ENCODE measurements at places on chromosomes 12 and 14. TPM values are rescaled to one million over a fixed set of nuclear protein-coding genes. Genes with fewer than 3 reads are reported as not detected.

DNA sequence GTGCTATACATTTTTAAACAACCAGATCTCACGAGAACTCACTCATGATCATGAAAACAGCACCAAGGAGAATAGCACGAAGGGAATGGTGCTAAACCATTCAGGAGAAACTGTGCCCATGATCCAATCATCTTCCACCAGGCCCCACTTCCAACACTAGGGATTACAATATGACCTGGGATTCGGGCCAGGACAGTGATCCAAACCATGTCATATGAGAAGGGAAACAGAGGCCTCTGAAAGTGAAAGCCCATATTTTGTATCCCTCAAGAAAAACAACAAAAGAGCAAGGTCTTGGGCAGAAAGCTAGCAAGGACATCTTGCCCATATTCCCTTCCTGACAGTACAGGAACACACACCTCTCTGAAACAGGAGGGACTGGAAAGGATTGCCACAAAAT lies 163.9 kb upstream of the VASH1 start:
- no peak for DNase-seq

The FSCB gene
- polyA plus RNA-seq = not detected

The PRIMA1 gene
- not detected for polyA plus RNA-seq

GRCh38 chr14:51604073-51604472 lies 47.6 kb upstream of the FRMD6 start:
- DNase-seq = no peak

- DNase-seq = no peak
Observed at GRCh38 chr14:98926146-98926545, 345.9 kb downstream of the BCL11B start.

- DNase-seq = no peak
Observed at GRCh38 chr12:65510584-65511050, 232.1 kb downstream of the MSRB3 start.

DNA sequence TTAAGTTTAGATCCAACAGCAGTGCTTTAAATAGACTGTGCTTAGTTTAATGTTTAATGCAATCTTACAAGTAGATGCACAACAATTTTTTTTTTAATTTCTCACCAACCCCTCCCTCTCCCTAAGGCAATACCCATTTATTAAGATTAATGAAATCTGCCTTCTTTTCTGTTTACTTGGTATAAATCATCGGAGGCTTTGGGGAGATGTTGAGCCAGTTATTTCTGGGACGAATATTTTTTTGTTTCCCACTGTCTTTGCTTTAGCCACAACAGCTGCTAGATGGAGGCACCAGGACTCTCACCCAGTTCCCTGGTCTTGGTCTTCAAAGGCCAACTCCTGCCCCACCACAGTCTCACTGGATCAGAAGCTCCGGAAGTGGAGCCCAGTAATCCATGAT lies 113.4 kb downstream of the PLXNC1 start:
- DNase-seq = no peak

- no peak for DNase-seq
Observed at GRCh38 chr12:25719505-25719904, 166.4 kb upstream of the LMNTD1 start.

- no peak for DNase-seq
Observed at GRCh38 chr12:14903386-14904098, 17.9 kb upstream of the MGP start.

The GPD1 gene
- polyA plus RNA-seq = 0.09 TPM

DNA sequence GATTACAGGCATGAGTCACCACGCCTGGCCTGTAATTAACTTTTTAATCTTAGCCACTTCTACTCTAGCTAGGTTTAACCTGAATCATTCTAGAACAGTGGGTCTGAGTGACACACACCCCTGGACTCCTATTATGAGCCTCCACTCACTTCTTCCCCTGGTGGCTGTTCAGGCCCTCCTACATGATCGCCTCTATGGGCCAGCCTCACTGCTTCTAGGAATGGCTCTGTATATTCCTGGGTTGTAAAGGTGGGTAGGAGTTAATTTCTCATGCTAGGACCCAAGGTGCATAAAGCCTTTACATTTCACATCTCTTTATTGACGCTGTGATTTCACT lies 8.0 kb upstream of the RNU6-8 start:
- DNase-seq = no peak

The INSM2 gene
- not detected for polyA plus RNA-seq

DNA sequence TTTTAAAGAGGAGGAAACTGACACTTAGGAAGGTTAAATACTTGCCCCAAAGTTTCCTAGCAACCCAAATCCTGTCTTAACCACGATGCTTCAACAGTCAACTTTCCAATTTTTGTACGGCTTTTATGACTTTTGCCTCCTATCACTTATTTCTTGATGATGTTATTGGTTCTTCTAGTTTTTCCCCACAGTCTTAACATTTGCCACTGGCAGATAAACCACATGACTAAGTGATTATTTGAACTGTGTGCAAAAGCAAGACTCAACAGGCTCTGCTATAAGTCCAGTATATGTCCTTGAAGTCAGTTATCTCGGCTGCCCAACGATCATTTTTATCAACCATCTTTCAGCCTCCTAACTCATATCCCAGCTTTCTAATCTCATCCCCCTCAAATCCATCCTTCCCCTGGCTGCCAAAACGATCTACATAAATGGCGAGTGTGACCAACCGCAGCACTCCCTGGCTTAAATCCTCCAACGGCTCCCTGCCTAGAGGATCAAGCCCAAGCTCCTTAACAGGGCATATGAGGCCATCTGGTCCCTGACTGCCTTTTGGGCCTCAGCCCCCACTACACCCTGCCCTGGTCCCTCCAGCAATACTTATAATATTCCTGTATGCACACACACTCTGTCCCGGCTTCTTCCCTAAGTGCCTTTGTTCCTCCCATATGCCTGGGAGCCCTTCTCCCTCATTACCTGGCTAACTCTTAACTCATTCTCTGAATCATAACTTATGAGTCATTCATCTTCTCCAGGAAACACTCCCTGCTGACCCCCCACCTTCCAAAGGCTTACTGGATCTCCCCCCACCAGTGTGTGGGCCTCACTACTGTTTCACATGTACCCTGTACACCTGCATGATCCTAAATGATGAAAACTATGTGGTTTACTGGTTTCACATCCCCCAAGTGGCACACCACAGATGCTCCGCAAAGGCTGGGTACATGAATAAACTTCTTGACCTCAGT lies 8.8 kb downstream of the VPS37B start:
- peak; percentile 86 for DNase-seq

GRCh38 chr12:13362260-13362841 lies 165.8 kb downstream of the EMP1 start:
- DNase-seq = peak; percentile 49

DNA sequence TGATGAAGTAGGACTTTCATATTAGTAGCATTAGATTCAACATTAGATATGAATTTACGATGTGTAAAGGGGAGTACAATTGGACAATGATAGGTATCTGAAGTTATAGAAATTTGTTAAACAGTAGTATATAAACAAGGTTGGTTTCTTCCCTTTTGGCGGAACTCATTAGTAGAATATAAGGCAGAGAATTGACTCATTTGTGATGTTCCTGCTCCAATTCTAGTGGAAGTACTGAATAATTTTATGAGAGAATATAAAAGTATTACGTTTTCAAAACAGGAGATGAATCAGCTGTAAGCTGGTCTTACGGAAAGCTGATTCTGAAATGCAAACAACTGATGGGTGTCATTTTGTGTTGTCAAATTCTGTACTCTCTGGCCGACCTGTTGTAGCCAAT lies 13.4 kb downstream of the ZC3H14 start:
- DNase-seq = no peak

The TAS2R8 gene
- polyA plus RNA-seq = not detected

DNA sequence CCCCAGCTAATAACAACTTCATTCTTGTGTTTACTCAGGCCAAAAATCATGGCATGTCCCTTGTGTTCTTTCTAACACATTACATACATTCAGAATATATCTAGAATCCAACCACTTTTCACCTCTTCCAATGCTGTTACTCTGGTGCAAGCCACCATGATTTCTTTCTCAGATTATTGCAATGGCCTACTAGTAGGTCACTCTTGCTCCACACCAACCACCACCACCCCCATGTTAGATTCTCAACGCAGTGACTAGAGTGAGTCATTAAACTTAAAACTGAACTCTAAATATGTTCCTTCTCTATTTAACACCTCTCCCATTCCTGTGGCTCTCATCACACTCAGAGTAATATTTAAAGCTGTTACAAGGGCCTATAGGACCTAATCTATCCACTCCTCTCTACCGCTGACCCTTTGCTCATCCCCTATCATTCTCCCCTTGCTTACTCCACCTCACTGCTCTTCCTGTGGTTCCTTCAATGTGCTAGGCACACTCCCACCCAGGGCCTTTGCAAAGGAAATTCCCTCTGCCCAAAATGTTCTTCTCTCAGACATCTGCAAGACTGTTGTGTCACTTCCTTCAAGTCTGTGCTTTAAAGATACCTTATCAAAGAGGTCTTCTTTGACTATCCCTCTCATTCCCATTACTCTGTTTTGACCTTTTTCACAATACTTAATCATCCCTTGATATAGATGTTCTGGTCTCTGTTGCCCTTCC lies 6.6 kb downstream of the RTN1 start:
- DNase-seq = no peak

DNA sequence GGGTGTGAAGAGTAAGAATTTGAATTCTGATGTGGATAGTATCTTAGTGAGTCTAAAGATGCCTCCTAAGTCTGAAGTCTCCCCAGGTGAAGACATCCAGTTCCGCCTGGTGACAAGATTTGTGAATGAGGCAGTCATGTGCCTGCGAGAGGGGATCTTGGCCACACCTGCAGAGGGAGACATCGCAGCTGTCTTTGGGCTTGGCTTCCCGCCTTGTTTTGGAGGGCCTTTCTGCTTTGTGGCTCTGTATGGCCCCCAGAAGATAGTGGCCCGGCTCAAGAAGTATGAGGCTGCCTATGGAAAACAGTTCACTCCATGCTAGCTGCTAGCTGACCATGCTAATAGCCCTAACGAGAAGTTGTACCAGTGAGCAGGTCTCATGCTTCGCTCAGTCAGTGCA lies 24.6 kb upstream of the AICDA start:
- no peak for DNase-seq

GRCh38 chr12:104653730-104654664 lies 197.2 kb downstream of the CHST11 start:
- DNase-seq = no peak

The CDKL1 gene
- polyA plus RNA-seq = 1.8 TPM

DNA sequence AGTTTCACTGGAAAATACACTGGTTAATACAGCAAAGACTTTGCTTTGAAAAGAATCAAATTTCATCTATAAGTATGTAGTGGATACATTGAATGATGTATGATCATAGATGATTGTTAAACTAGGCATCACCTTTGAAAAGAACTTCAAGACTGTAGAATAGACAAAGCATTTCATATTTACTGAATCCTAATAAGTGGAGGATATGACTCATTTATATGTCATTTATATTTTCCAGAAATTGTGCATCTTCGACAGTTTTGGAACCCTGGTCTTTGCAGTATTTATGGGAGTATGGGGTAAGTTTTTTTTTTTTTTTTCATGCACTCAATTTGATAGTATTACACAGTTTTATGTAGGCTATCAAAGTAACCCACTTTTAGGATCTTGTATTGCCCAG lies 161.9 kb downstream of the ANO6 start:
- DNase-seq = peak; percentile 18

GRCh38 chr12:77816196-77816595 lies 14.5 kb upstream of the NAV3 start:
- no peak for DNase-seq

GRCh38 chr12:121120323-121120722 lies 12.4 kb upstream of the P2RX7 start:
- DNase-seq = no peak

DNA sequence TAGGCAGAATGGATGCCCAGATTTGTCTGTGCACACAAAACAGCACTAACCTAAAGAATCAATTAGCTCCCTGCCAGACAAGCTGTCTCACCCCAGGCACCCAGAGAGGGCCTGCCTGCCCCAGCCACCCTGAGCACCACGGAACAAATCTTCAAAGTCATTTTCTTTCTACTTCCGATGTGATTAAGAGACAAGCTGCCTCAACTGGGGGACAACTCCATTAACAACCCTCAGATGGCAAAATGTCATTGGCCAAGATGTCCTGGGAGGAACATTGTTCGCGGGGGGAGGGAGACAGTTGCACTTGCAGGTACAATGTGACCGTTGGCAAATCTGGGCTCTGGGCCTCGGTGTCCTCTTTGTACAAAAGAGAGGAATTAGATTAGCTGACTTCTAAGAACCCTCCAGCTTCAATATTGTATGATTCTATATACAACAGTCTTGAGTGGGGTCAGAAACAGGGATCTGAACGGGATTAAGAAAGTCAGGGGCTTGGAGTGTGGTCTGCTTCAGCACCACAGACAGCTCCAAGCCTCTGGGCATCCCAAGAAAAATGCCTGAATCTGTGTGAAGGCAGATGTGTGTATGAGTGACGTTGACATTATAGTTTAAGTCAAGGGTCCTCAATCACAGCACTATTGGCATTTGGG lies 42.8 kb upstream of the CMKLR1 start:
- no peak for DNase-seq

DNA sequence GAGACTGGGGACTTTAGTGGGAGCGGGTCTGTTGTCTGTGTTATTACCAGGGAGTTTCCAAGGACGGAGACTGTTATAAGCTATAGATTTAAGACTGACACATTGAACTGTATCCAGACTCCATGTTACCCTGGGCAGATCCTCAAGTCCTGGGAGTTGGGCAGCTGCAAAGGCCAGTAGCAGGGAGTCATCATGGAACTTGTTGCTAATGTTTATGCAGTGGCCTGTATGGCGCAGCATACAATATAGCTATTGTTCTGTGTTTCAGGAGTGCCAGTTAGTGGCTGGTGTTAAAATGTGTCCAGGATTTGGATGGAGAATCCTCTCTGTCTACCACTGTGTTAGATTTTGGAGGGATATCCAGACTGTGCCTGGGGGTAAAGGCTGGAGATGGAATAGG lies 31.7 kb downstream of the SMOC1 start:
- DNase-seq = no peak

DNA sequence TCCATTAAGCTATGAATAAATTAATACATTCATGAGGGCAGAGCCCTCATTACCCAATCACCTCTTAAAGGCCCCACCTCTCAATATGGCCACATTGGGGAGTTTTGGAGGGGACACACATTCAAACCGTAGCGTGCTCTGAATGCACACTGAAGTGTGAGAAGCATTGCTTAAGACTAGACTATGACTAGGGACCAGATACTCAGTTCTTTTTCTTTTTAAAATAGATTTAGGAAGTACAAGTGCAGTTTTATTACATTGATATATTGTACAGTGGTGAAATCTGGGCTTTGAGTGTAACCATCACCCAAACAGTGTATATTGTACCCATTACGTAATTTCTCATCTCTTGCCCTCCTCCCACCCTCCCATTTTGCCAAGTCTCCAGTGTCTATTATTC lies 21.0 kb upstream of the JDP2 start:
- no peak for DNase-seq

The AMN1 gene
- polyA plus RNA-seq = 5.8 TPM

DNA sequence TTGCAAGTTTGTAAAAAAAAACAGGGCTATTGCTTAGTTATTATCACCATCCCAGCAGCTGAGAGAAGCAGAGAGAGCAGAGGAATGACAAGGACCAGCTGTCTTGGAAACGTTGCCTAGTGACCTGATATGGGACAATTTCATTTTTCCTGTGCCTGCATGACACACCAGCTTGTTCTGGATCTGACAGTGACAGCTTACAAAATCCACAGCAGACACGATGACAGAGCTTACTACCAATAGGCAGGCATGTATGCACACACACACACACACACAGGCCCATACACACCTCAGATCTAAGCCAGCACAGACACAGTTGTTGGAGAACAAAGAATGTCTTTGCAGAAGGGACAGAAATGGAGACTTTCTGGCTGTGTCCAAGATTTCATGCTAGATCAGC lies 25.4 kb downstream of the HSPB8 start:
- no peak for DNase-seq

Measured in foreskin keratinocyte (primary cell).